ENCODE measurements at places on chromosomes 11 and 22. TPM values are rescaled to one million over a fixed set of nuclear protein-coding genes. Genes with fewer than 3 reads are reported as not detected.

Gene SPDYC
- total RNA-seq = not detected

Gene SLC22A24
- total RNA-seq = not detected

Gene FAM180B
- total RNA-seq = 2.1 TPM

Gene SUSD2
- total RNA-seq = 0.52 TPM

Gene MS4A6E
- total RNA-seq = not detected

Gene GAS2
- total RNA-seq = 42.8 TPM
